Lung (tissue), 17 donors: ENCODE measurements at places on chromosomes 11 and 22. TPM values are rescaled to one million over a fixed set of nuclear protein-coding genes. Genes with fewer than 3 reads are reported as not detected.

- no peak for DNase-seq
Observed at GRCh38 chr11:123487157-123487744, 57.2 kb downstream of the GRAMD1B start.

DNA sequence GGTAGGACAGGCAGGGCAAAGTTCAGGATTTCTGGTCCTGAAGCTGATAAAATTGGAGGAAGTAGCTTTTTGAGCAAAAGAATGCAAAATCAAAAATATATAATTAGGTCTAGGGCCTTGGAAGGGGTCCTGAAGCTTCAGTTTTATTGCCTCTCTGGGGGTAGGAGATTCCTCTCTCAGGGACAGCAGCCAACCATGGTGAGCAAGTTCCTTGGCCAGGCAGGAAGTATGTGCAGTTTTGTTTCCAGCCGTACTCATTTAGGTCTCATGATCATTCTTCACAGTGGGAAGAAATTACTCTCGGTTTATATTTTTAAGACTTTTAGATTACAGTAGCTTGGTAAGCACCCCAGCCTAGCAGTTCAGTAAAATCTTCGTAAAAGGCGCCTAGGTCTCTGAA, 2.9 kb upstream of the RAB38 start:
- peak; percentile 45 for DNase-seq

DNA sequence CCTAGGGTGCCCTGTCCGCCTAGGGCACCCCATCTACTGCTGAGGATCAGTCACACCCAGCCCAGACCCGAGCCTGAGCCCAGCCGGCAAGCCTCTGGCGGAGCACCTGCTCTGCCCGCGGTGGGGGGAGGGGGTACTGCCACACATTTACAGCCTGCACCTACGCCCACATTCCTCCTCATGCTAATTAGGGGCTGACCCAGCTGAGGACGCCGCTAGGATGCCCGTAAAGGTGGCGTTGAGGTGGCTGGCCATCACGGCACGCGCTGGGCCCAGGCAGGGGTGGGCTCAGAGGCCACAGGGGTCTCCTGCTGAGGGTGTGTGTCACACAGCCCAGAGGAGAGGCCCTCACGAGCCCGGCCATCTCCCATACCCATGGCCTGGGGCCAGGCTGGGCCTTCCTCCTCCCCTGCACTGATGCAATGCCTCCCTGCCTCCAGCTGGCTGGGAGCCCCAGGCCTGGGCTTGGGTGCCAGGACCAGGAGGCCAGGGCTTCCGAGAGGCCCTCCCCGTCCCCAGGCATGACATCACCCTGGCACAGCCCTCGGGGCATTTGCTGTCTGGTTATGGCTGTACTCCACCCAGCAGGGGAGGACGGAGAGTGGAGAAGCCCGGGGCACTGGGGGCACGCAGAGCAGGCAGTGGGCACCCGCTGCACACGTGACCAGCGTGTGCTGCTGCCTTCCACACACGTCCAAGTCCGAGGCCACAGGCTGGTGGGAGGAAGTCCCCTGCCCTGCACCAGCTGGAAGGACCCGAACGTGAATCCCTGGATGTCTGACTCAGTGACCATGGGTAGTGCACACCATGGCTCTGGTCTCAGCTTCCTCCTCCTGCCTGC, 12.7 kb downstream of the DUSP8 start:
- peak; percentile 68 for DNase-seq

- DNase-seq = no peak
Observed at GRCh38 chr11:35850191-35850590, 93.7 kb upstream of the LDLRAD3 start.

Gene PGA3
- not detected for total RNA-seq

- DNase-seq = peak; percentile 66
Observed at GRCh38 chr11:108697872-108698473, 33.1 kb downstream of the DDX10 start.

Gene ALKBH3
- 43.7 TPM for total RNA-seq

- no peak for DNase-seq
Observed at GRCh38 chr22:50686794-50687193, 14.2 kb downstream of the SHANK3 start.

Gene NAALAD2
- total RNA-seq = 0.86 TPM

DNA sequence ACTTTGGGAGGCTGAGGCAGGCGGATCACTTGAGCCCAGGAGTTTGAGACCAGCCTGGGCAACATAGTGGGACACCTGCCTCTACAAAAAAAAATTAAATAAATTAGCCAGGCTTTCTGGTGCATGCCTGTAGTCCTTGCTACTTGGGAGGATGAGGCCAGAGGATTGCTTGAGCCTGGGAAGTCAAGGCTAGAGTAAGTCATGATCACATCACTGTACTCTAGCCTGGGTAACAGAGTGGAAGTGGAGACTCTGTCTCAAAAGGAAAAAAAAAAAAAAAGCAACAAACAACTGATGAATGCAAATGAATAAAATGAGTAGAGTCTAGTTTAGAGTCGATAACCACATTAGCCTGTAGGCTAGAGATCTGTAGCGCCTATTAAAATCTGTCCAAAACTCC, 3.9 kb upstream of the BCL2L13 start:
- DNase-seq = no peak

GRCh38 chr11:13318498-13319295, 41.1 kb downstream of the BMAL1 start:
- no peak for DNase-seq

DNA sequence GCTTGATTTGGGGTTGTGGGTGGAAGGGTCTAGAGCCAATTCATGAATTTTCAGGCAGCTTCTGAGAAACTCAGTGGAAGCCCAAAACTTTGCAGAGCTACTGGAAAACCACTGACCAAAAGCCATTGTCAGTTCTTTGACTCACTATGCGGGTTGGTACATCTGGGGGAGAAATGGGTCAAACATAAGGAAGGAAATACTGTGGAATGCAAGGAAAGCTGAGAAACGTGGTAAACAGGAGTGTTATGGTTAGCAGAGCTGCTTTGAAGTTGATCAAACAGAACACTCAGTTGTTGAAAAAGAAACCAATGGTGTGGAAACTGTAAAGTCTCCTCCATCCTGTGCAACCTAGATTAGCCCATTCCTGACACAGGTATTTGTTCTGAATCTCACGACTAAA, 6.3 kb upstream of the ABTB2 start:
- DNase-seq = no peak

DNA sequence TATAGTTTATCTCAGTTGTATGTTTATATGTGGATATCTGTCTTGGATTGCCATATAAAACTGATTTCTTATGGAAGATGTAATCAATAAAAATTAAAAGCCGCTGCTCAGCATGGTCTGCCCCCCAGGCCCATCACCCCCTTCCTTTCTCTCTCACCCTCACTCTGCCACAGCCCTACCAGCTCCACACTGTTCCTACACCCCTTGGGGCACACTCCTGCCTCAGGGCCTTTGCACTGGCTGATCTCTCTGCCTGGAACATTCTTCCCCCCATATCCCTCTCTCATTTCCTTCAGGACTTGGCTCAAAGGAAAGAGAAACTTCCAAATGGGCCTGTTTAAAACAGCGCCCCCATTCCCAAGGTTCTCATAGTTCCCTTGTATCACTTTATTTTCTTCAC, 63.1 kb downstream of the LRRC32 start:
- DNase-seq = no peak

GRCh38 chr11:118219244-118219643, 5.6 kb downstream of the JAML start:
- no peak for DNase-seq

GRCh38 chr11:13216019-13216710, 61.4 kb upstream of the BMAL1 start:
- DNase-seq = no peak

DNA sequence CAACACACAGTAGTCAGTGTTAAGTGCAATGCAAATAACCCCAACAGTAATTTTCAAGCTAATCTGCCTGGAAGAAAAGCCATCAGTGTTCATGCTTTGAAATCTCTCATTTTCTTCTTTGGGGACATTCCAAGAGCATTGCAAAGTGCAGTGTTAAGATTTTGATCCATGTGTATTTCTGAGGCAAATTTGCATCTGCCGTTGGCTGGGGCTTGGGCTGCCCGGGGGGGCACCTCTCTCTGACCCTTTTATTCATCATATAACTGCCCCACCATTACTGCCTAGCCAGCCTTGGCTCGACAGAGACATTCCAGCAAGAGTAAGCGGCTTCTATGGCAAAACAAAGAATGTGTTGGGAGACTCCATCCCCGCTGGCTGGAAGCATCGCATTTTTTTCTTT, 483.5 kb downstream of the BRD1 start:
- DNase-seq = peak; percentile 6

DNA sequence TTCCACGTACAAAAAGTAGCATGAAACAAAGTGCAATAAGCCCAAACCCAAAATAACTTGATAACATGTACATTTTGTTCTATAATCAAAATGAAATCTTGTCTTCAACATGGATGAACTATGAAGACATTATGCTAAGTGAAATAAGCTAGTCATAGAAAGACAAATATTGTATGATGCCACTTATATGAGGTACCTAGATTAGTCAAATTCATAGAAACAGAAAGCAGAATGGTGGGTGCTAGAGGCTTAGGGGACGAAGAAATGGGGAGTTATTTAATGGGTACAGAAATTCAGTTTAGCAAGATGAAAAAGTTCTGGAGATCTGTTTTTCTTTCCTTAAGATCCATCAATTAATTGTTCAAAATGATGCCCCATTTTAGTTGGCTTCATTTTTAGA, 7.5 kb downstream of the PGM2L1 start:
- no peak for DNase-seq

DNA sequence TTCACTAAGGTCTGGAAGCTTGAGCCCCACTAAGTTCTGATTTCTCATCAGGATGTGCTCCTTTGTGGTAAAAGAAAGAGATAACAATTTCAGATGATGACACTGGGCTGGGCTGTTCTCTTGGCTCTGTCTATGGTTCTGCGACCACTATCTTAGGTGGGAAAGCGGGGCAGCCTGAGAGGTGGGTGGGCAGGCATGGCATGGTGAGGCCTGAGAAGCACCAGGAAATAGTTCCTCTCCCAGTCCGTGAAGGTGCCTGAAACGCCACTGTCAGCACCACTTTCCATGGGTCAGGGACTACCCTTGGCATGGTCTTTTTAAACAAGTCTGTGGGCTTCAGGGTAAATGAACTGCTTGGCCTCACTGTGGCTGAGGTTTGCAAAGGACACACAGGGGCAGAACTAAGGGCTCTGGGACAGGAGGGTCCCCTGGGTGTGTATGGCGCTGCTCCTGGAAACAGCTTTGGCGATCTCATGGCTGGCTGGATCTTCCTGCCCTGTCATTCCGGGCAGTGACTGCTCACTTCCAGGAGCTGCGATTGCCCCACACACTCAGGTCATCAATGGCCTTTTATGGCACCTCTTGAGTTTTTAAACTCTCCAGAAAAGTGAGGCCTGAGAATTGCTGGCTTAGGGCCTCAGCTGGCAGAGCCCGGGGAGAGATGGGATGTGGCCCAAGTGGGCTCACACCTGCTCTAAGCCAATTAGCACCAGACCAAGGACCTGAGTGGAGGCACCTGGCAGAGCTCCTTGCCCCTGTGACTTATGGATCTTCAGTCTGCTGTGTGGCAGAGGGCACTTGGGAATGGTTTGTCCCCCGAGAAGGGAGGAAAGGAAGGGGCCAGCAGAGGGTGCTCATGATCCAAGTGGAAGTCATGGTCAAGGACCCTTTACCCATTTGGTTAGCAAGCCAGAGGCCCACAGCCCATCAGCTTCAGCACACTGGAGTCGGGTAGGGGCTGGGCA, 55.6 kb upstream of the LYVE1 start:
- DNase-seq = no peak

Gene CDC42EP1
- 77.0 TPM for total RNA-seq

GRCh38 chr11:32466279-32466915, 31.1 kb upstream of the WT1 start:
- no peak for DNase-seq

DNA sequence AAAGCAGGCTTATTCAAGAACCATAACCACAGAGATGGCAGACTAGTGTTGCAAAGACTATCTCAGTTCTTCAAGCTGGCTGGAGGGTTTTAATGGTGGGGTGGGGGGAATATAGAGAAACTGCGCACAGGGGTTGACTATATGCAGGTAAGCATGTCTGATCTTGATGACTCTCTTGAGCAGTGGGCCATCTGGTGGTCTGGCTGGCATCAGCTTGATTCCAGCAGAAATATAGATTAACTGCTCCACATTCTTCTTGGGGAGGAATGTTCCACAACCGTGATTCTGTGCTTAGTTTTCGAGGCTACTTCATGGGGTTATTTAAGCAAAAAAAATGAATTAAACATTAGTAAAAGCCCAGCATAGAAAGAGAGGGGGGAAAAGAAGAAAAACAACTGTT, 158.8 kb upstream of the PGR start:
- DNase-seq = no peak

Gene SOX10
- 0.54 TPM for total RNA-seq

- DNase-seq = no peak
Observed at GRCh38 chr22:31898926-31899325, 45.4 kb upstream of the YWHAH start.

Gene APOL6
- 34.1 TPM for total RNA-seq

GRCh38 chr11:122954455-122954854, 27.2 kb downstream of the BSX start:
- DNase-seq = no peak

GRCh38 chr11:69864686-69865661, 45.8 kb upstream of the FGF3 start:
- no peak for DNase-seq

- DNase-seq = no peak
Observed at GRCh38 chr11:13009921-13010748, 1.0 kb downstream of the RASSF10 start.

Gene GRIA4
- 0.12 TPM for total RNA-seq

Gene CARNS1
- 1.2 TPM for total RNA-seq

DNA sequence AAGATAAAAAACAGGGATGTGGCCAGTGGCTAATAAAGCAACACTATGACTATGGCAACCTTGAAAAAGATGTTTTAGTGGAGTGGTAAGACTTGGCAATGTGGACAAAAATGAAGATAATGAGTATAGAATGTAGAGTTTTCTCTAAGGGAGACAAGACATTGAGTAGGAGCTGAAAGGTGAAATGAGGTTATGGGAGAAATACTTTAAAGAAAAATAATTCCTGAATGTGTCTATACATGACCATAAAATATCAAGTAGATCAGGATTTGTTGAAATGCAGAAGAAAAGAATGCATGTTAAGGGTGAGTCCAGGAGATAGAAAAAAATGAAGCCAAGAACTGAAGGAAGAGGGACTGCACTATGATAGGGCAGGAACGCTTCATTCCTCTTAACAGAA, 101.6 kb upstream of the CARD18 start:
- no peak for DNase-seq

Gene SNX32
- 0.77 TPM for total RNA-seq

DNA sequence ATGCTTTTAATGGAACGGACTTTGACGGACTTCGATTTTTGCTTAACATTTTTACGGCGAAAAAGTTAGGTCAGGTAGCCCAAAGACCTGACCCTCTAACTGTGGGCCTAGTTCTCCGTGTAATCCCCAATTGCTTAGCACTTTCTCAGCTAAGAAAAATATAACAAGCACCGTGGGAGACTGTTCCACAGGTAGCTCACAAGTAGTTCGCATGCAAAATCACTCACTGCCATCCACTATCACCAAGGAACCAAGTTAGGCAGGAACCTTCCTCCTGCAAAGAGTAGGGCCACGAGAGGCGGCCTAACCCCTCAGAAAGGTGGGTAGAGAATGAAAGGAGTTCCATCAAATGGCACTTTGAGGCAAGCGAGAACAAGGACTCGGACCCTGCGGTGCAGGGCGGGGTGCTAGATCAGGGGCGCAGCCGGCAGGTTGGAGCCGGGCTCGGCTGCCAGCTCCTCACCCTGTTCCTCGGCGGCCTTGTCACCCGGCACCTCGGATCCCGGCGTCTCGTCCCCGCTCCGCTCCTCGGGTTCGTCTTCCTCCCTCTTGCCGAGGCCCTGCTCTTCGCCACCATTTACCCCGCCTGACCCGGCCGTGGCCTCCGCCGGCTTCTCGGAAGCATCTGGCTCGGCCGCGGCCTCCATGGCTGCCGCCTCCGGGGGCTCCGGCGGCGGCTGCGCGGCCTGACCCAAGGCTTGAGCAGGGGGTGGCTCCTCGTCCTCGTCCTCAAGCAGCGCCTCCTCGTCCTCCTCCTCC, 922 bp downstream of the HNRNPUL2 start:
- no peak for DNase-seq
